NB4 (cell line): ENCODE measurements at places on chromosomes 11 and 22.

GRCh38 chr11:131838016-131838415 is 467.6 kb downstream of the NTM start:
- no peak for DNase-seq

DNA sequence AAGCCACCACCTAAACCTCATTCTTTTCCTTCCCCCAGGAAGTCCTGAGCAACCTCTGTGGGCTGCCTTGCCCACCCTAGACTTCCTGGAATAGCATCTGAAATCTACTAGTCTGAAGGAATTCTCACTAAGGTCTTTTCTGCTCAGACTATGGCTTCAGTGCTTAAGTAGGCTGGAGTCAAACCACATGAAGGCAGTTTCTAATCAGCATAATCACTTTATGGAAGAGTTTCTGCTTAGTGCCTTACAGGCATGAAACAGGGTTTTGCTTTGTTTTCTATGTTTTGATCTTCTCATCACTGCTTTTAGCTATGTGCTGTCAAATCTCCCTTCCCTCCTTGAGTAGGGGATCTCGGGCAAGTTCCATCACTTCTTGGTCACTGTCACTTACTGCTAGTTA is 117.7 kb downstream of the WT1 start:
- DNase-seq = no peak

DNA sequence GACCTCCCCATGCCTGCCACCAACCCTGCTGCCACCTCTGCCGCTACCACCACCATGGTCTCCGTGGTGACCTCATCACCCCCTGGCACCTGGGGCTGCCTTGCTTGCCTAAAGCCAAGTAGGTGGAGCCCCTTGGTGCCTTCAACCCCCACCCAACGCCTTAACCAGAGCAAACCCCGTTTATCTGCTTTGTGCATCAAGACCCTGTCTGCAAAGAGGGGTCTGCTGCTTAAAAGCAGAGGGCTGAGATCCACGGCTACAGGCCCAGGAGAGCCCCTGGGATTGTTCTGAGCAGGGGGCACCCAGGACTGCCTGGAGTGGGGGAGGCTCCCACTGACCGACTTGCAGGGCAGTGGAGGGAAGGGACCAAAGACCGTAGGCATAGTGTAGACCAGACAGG is 4.9 kb upstream of the PPIL2 start:
- no peak for DNase-seq

GRCh38 chr11:122637541-122637940 is 18.0 kb upstream of the UBASH3B start:
- no peak for DNase-seq

DNA sequence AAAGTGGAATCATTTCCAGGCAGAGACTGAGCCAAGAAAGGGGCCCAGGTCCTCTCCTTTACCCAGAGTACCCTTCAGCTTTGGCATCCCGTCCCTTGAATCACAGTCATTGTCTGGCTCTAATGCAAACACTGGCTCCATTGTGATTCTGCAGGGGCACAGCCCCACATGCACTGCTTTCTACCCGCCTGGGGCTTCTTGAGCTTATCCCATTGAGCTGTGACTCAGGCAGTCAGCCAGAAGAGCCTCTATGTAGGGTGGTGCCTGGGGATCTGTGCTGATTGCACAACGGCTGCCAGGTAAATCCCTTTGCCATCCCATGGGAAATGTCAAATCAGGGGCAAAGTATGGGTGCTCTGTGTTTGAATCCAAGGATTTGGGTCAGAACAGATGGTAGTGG is 88.9 kb downstream of the RASSF10 start:
- DNase-seq = no peak

GRCh38 chr22:30649430-30650007 is 13.9 kb downstream of the SLC35E4 start:
- peak; percentile 88 for DNase-seq

GRCh38 chr11:10381736-10382135 is 73.3 kb upstream of the AMPD3 start:
- no peak for DNase-seq

- DNase-seq = peak; percentile 8
Measured at GRCh38 chr11:28009388-28009787, 98.6 kb downstream of the KIF18A start.
